ENCODE measurements at places on chromosomes 1 and 21.

- DNase-seq, result no peak
These were observed 710 bp upstream of the PRPF3 start for GRCh38 chr1:150320667-150320978.

GRCh38 chr1:109823543-109824348, 60.0 kb upstream of the EPS8L3 start:
- no peak for DNase-seq

DNA sequence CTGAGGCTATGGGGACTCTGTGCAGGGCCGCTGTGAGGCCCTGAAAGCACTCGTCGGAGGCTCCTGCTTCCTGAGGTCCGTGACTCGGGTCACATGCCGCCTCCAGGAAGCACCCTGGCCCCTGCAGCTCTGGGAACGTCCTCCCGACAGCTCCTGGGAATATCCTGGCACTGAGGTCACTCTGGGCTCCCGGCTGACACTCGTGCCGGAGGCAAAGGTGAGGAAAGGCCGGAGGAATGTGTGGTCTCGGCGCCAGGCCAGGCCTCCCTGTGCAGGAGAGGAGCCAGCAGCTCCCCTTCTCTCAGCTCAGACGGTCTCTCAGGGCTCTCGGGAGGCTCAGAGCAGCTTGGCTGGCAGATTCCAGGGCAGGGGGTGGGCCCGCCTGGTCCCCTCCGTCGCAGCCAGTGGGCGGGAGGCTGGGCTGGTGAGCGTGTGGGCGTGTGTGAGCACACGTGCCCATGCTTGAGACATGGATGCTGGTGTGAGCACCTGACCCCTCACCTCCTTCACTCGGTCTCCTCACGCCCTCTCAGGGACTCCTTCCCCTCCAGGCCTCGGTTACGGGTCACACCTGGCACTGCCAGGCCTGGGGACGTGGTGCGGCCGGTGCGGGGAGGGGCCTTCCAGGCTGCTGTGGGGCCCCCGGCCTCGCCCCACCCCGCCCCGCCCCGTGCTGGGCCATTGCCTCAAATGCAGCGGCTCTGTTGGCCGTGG, 5.5 kb upstream of the RNF223 start:
- no peak for DNase-seq

DNA sequence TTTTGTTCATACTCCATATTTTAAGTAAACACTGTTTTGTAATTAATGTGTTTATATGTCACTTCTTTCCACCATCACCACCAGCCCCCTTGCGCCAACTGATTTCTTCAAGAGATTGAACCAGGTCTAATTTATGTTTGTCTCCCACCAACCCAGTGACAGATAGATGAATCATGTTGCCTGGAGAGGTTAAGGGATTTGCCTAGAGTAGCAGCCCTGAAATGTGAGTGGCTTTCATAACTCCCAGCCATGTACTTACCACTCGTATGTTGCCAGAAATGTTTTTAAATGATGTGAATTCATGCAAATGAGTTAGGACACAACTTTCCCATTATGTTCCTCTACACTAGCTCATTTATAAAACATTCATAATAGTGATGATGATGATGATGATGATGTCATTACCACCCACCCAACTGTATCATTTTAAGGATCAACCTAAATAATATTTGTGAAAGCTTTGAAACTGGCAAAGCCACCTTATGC, 86.9 kb downstream of the LRRC8D start:
- peak; percentile 57 for DNase-seq

GRCh38 chr21:32136546-32136945, 142.3 kb downstream of the MIS18A start:
- no peak for DNase-seq

GRCh38 chr1:84165601-84166000, 21.5 kb downstream of the PRKACB start:
- no peak for DNase-seq

DNA sequence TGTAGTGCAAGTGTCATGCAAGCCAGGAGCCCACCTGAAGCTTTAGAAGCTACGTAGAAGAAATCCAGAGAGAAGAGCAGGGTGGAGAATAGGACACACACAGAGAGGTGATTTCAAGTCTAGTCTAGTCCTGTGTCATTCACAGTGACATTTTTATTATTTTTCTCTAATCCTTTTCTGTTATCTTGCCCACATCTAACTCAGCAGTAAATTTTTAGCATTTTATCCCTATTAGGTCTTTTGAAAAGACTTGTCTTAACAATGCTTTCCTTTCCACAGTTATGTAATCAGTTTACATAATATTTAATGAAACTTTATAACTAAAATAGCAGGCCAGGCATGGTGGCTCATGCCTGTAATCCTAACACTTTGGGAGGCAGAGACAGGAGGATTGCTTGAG, 198.6 kb downstream of the ADGRL2 start:
- no peak for DNase-seq

- DNase-seq, result peak; percentile 90
These were observed 23.6 kb downstream of the LAMC2 start for GRCh38 chr1:183209533-183210158.

DNA sequence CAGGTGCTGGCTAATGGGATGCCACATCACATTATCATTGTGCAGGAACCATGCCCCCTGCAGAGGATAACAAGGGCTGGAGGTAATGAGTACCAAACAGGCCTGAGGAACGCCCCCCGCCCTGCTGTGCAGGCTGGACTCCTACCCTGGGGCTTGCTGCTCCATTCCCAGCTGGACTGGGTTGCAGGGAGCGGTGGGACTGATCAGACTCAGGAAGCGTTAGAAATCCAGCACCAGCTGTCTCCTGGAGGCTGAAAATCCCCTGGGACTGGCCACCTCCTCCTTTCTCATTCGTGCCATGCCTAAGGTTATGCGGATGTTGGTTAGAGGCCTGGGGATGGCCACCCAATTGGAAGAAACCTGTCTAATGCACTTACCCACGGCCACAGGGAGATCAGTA, 36.9 kb upstream of the POU3F1 start:
- no peak for DNase-seq

DNA sequence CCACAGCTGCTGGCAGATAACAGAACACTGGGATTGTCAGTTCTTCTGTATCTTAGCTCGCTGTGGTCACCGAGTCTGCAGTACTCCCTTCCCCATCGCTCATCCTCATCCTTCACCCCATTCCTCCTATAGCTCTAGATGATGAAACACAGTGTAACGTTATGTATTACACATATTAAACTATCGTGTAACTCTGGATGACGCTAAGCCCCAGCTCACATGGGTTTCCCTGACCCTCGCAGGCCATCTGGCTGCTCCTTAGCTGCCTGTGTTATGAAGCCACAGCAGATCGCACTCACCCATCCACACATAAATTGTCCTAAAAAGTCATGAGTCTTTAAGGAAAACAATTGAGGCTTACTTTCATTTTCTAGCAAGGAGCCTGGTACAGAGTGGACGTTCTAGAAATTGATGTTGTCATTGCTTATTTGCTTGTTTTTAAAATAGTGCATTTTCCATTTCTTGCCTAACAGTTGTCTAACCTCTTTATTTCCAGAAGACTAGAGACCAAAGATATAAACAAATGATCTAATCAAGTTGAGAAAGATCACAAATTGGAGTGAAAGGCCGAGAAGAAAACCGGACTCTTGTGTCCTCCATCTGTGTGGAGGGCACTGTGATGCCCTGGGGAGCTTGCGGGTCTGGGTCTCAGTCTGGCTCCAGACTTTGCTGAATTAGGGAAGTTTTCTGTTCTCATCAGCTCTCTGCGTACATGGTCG, 24.3 kb upstream of the PCP4 start:
- DNase-seq, result no peak

DNA sequence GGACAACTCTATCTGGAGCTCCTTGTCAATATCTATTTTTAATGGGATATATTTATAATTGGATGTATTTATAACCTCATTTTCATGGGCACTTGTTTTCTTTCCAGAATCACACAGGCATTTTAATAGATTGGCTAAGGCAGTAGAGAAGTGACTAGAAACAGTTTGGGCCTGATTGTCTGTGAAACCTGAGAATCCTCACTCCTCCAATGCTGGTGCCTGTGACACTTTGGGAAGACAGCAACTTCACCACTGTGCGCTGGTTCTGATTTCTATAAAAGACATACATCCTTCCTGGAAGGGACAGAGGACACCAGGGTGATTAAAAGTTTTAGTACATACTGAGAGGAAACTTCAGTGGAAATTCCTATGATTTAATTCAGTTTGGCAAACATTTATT, 39.6 kb upstream of the RXRG start:
- DNase-seq, result no peak

GRCh38 chr1:181153634-181153961, 65.1 kb downstream of the IER5 start:
- DNase-seq, result no peak

GRCh38 chr1:224333309-224333926, 3.4 kb upstream of the NVL start:
- DNase-seq, result peak; percentile 41

- DNase-seq, result peak; percentile 13
These were observed 119.1 kb downstream of the USP25 start for GRCh38 chr21:15848634-15849560.

DNA sequence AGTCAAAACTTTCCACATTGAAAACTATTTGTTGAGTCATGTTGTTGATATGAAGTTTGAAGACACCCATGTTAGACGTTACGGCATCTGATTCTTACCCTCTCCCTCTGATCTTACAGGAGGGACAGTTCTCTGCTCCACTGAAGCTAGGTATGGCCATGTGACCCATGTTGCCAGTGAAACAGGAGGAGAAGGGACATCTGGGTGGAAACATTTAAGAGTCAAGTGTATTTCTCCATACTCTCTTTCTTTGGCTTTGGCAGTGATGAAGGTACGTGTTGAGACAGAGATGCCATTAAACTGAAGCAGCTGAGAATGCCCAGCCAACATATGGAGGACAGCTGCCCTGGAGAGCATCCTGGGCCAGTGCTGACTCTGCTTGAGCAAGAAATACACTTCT, 198.4 kb upstream of the PTGFR start:
- no peak for DNase-seq

DNA sequence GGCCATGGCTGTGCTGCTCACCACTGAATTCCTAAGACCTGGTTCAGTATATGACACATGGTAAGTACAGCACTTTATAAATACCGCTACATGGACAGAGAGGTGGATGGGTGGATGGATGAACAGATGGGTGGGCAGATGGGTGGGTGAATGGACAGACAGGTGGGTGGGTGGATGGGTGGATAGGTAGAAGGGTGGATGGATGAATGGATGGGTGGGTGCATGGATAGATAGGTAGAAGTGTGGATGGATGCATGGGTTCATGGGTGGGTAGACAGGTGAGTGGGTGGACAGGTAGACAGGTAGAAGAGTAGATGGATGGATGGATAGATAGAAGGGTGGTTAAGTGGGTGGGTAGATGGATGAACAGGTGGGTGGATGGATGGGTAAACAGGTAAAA, 54.8 kb downstream of the TMCO4 start:
- no peak for DNase-seq

DNA sequence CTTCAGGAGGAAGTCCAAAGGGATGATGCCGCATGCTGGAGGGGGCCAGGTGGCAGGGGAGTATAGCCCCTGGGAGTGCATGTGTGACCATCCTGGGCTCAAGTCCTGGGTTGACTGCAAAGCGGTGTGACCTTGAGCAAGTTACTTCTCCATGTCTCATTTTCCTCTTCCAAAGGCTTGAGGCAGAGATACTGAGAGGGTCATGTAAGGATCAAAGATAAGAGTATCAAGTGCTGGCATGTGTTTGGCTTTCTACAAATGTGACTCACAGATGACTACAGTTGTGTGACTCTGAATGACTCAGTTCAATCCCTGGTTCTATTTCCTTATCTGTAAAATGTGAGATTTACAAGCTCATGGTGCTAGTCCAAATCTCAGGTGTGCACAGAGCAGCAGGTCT, 26.1 kb downstream of the PROK1 start:
- peak; percentile 38 for DNase-seq

- DNase-seq, result no peak
These were observed 8.8 kb upstream of the ETV3L start for GRCh38 chr1:157108448-157108847.

GRCh38 chr1:51341876-51342496, 11.6 kb upstream of the TTC39A start:
- DNase-seq, result no peak

DNA sequence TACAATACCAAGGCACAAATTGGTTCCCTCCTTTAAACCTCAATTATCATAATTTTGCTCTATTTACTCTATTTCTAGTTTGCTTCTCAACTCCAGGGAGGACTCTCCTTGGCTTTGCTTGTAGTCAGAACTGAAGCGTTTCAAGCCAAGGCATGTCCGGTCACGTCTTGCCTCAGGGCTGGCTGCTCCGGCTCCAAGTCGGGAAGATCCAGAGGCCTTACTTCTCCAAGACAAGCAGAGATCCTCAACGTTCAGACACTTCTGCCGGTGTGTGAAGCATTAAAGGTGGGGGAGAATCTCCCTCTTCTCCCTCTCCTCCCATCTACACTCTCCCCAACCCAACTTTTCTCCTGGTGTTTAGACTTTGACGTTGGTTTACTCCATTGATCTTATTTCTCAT, 7.2 kb upstream of the HHAT start:
- DNase-seq, result no peak

GRCh38 chr1:94783342-94784189, 36.6 kb upstream of the SLC44A3 start:
- peak; percentile 91 for DNase-seq
